ENCODE measurements at places on chromosomes 1 and 21. TPM values are rescaled to one million over a fixed set of nuclear protein-coding genes. Genes with fewer than 3 reads are reported as not detected.

The SPRR1B gene
- 0.37 TPM for polyA plus RNA-seq

The HES2 gene
- 0.21 TPM for polyA plus RNA-seq

The ITLN2 gene
- not detected for polyA plus RNA-seq

The CASQ2 gene
- polyA plus RNA-seq = 825 TPM

The VANGL2 gene
- 11.0 TPM for polyA plus RNA-seq

Measured in hindlimb muscle (tissue), 1 donor.